ENCODE measurements at places on chromosomes 11 and 22.
A peak's percentile ranks its signal among the peaks of the same experiment; 100 is the strongest.

- DNase-seq: peak; percentile 33
Observed at GRCh38 chr11:118691926-118692830, 12.7 kb upstream of the TREH start.

- DNase-seq: no peak
Observed at GRCh38 chr11:44207292-44207691, 102.6 kb downstream of the ALX4 start.

DNA sequence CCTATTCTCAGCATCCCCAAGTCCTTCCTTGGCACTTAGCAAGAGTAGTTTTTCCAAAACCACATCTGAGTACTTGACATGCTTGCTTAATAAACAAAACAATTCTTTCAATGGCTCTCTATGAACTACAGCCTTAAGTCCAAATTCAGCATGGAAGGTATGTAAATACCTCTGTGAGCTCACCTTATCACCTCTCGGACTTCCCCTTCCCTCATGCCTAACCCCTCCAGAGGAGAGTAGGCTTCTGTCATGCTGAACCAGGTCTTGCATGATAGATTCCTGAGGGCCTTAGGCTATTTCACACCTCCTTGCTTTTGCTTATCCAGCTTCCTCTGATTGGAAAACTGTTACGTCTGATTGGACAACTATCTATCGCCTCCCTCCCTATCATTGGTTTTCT lies 312.9 kb upstream of the CCDC90B start:
- DNase-seq: no peak

GRCh38 chr11:32374261-32374711 lies 61.1 kb downstream of the WT1 start:
- peak; percentile 3 for DNase-seq

DNA sequence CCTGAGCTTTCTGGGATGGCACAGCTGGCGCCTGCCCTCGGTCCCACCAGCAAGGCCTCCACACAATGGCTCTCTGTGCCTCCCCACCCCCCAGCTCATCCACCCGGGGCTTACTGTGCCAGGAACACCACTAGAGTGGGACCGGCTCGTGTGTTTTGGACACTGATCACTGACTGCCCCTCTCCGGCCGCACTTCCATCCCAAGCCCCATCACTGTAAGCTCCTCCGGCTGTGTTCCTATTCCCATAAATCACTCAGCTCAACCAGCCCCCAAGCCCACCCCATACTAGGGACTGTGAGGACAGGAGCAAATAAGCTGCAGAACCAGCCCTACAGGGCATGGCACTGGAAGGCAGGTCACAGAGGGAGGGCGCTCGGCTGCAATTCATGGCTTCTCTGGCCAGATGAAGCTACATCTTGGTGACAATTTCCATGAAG lies 7.3 kb downstream of the APBB1 start:
- no peak for DNase-seq

DNA sequence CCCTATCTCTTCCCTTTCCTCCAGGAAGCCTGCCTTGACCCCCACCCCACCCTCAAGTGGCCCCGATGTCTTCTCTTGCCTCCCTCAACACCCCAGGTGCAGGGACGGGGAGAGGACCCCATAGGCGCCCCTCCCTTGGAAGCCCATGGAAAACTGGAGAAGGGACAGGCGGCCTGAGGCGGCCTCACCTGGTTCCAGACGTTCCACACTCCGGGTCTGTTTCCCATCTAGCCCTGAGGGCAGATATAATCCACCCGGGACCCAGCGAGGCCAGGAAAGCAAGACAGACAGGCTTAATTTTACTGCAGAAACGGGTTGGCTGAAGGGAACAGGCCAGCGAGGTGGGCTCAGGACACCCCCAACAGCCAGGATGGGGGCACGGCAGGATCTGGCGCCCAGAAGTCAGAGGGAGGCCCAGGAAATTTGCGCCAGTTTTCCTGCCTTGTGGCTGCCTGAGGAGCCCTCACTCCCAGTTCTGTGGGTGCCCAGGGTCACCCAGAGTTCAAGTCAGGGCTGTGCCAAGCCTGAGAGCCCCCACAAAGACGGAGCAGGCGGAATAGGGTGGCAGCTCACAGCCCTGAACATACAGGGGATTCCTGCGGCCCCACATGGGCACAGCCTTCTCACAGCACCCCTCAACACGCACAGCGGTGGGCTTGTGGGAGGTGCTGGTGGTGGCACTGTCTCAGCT lies 3.0 kb upstream of the SIGIRR start:
- no peak for DNase-seq

Measured in activated T-helper 1 cell treated with anti-CD3 and anti-CD28 coated beads, Interleukin-12 subunit alpha, Interleukin-12 subunit beta, Interleukin-2, Interleukin-4 antibody, amounts not matched to agents 30 ng/mL and 10 ng/mL and 1 ng/mL, durations not matched to agents 14 hours and 24 hours and 36 hours (primary cell).